T-helper 2 cell treated with Interferon-gamma antibody and Interleukin-4, amounts not matched to agents 5 μg/mL and 100 μg/mL, for 36 hours (primary cell): ENCODE measurements at places on chromosomes 5 and 9.

DNA sequence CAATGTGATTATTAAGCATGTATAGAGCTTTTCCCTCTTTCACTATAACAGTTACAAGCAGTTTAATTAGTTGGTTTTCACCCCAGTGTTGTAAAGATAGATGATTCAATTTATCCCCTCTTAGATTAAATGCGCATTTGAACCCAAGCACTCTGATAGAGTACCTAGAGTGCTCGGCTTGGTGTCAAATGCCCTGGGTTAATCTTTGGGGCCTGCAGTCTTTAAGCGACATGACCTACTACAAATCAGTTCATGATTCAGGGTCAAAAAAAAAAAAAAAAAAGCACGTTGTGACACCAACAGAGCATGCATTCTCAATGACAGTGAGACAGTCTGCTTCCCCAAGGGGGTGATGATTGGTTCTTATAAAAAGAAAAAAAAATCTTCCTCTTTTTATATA is 375.3 kb downstream of the BRINP1 start:
- DNase-seq, result no peak
- no peak overlapping the region for H3K27ac ChIP-seq
- H3K4me1 ChIP-seq, result no peaks in the 10 kb centered on the region

GRCh38 chr5:145680767-145681166 is 154.4 kb downstream of the PRELID2 start:
- no peak overlapping the region for H3K4me3 ChIP-seq
- DNase-seq, result no peak
- H3K36me3 ChIP-seq, result no peaks in the 10 kb centered on the region
- H3K27ac ChIP-seq, result no peak overlapping the region

DNA sequence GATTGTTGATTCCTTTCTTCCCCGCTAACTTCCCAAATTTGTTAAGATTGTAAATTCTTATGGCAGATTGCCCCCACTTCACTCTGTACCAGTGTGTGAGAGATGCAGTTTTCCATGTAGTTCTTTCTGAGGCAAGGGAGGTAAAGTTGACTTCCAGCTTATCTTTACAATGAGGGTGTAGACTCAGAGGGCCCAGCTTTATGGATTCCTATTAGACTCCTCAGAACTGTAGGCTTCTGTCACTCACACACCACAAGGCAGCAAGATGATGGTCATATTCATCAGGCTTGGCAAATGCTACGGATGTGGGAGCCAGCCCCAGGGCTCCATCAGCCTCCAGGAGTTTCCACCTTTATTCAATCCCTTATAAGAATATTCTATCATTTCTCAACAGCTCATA is 461.9 kb upstream of the KLF4 start:
- H3K27ac ChIP-seq, result no peak overlapping the region
- H3K36me3 ChIP-seq, result no peaks in the 10 kb centered on the region
- DNase-seq, result no peak

DNA sequence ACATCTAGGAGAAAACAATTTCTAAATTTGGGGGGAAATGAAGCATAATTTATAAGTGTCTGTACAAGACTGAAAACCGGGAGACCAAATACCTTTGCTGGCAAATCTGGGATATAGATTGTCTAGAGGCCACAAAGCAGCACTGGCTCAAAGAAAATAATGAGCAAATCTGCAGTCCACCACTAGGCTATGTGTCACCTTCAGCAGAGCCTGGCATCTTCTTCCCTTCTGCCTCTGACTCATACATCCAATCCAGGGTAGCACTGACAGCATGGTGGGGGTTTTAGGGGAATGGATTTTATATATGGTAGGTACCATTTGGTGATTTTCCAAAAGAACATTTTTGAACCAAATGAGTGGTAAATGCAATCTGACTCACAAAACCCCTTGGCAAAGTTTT is 12.8 kb downstream of the FAM81B start:
- no peaks in the 10 kb centered on the region for H3K4me1 ChIP-seq
- H3K4me3 ChIP-seq, result no peak overlapping the region
- no peak overlapping the region for H3K27ac ChIP-seq
- peaks cover 20% of the 10 kb centered on the region for H3K27me3 ChIP-seq
